ENCODE measurements at places on chromosomes 2 and 18.

DNA sequence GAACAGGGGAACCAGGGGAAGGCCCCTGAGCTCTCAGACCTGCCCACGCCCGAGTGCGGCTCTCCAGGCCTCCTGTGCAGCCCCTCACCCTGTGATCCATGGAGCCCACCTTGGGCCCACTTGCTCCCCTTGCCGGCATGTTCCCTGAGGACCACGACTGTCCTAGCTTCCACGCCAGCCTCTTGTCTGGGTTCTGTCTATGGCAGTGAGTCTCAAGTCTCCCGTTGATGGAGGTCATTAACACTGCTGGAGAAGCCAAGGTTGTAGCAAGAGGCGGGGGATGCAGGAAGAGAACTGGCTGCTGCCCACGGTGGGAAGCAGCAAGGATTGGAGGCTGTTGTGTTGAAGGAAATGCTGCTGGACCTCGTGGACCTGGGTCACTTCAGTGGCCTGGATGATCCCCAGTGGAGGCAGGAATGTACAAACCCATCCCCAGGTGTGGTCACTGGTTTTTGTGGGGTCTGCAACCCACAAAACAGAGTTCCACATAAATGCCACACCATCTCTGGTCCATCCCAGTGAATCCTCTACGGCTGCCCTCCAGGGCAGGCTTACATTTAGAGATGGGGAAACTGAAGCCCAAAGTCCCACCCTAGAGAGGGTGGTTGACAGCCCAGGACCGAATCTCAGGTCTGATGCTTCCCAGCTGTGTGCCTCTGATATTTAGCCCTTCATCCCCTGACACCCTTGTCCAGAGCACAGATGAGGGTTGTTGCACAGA is 150.3 kb downstream of the NDUFA10 start:
- DNase-seq, result no peak

- DNase-seq, result no peak
These were observed 53.0 kb downstream of the BIN1 start for GRCh38 chr2:127053731-127054603.

DNA sequence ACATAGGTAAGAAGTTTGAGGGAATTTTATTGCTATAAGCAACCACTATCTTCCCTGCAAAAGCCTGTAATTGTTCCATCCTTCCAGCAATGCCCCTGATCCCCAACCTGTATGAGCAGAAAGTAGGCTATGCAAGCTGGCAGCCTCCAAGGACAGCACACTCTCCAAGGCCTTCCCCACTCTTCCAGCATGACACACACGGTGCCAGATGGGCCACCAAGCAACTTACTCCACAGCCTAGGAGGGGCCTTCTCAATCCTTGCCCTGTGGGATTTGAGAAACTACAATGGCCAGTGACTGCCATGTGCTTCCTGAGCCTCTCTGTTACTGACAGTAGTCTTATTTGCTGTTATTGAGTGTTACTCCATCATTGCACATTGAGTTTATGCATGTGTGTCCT is 137.5 kb downstream of the ACTR3 start:
- no peak for DNase-seq

DNA sequence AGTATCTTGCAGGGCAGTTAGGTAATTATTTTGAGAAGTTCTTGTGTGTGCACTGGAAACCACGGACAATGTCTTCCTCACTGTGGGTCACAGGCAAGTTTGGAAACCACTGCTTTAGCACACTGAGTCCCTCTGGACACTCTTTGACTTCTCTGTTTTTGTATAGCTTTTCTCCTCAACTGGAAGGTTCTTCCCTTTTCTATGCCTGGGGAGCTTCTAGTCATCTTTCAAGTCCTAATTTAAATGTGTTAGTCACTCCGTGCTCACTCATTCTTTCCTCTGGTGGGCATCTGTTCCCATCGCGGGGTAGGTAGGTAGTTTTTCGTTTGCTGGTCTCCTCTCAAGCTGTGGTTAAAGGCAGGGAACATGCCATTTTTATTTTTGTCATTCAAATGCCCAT is 32.1 kb downstream of the E2F6 start:
- DNase-seq, result no peak

DNA sequence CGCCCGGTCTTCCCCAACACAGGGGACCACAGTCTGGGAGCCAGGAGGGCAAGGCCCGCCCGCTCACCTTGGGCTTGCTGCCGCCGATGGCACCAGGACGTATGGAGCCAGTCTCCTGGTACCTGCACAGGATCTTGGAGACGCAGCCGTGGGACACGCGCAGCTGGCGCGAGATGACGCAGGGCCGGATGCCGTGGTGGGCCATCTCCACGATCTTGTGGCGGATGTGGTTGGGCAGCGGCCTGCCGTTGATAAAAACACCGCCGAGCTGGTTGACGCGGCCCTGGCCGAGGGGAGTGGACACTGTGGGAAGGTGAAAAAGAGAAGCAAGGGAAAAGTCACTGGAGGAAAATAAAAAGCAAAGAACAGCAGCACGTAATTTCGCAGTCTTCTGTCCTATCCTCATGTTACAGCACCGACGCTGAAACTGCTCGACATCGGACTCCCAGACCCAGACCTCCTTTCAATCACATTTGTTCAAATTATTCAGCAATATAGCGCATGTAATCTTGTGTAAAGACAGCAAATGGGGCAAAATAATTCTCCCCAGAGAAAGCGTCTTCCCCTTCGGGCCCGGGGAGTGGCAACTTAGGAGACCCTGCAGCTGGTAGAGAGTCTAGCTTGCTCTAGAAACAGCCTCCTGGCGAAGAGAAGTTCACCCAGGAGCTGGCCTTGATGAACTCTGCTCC is 1.7 kb downstream of the PAX3 start:
- no peak for DNase-seq

DNA sequence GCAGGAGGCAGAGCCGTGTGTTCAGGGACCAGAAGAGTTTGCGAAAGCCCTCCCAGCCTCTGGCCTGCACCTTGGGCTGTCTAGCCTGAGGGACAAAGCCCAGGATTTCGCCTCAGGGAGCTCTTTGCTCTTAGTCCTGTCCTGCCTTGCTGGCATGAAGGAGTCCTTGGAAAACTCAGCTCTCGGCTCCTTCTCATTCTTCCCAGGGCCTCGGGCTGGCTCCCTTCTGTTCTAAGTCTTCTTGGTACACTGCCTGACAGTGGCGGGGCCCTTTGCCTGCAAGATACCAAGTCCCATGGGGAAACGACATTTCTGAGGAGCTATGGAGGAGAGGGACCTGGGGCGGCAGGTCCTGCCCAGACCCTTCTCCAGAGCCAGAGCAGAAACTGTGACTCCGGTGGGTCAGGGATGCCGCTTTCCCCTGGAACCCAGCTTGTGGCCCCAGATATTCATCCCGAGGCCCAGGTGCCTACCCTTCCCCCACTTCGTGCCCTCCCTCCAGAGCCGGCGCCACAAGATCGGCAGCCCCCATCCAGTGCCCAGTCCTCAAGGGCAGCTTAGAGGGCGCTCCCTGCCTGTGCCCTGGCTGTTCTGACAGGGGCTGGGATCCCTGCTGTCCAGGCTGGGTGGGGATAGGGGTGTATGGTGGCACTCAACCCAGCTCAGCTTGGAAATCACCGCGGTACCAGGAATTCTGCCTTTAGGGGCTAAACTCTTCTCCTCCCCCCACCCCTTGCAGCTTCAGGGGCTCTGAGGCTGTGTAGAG is 5.5 kb upstream of the CYP26B1 start:
- DNase-seq, result no peak

DNA sequence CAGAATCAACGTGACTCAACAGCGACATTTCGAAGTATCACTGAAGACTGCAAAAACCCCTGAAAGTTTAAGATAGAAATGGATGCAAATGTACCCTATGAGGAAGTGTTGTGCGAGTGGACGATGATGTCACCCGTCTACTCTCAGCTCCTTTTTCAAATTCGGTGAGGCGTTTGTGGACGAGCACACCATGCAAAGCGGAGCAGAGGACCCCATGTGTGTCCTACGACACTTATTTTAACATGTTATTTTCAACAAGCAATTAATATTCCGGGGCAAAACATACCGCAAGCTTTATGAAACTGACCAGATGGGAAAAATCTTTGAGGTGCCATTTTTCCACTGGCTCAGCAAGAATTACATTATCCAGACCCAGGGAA is 2.0 kb downstream of the PXDN start:
- DNase-seq, result no peak

GRCh38 chr2:240955306-240956170 is 42.9 kb upstream of the SNED1 start:
- DNase-seq, result no peak

- no peak for DNase-seq
These were observed 9.4 kb upstream of the NEURL3 start for GRCh38 chr2:96514521-96514920.

- no peak for DNase-seq
These were observed 34.2 kb downstream of the SPATS2L start for GRCh38 chr2:200340508-200341224.

DNA sequence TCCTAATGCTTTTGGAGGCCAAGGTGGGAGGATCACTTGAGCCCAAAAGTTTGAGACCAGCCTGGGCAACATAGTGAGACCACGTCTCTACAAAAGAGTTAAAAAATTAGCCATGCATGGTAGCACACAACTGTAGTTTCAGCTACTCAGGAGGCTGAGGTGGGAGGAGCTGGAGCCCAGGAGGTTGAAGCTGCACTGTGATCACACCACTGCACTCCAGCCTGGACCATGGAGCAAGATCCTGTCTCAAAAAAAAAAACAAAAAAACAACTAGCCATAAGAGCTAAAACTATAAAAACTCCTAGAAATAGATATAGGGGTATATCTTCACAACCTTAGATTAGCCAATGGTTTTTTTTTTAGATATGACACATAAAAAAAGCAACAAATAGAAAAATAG is 16.9 kb upstream of the COL6A3 start:
- no peak for DNase-seq

DNA sequence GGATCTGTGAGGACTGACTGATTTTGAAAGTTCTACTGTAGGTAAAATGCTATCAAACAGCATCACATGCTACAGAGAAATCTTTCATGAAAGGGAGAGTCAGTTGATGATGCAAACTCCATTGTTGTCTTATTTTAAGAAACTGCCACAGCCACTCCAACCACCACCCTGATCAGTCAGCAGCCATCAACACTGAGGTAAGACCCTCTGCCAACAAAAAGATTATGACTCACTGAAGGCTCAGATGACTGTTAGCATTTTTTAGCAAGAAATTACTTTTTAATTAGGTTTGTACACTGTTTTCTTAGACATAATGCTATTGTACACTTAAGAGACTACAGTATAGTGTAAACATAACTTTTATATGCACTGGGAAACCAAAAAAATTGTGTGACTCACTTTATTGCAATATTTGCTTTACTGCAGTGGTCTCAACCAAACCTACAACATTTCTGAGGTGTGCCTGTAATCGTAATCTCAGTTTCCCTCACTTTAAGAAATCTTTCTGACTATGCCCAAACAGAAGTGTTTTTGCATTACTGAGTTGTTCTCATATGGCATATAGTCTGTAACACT is 42.8 kb downstream of the METTL8 start:
- DNase-seq, result no peak

Data from NCI-H510A treated with DMSO at 0.1 percent for 48 hours (cell line).